Left lung (tissue), 14 donors: ENCODE measurements at places on chromosomes 4 and X. TPM values are rescaled to one million over a fixed set of nuclear protein-coding genes. Genes with fewer than 3 reads are reported as not detected.

CFAP299 gene
- polyA plus RNA-seq = 1.3 TPM

DNA sequence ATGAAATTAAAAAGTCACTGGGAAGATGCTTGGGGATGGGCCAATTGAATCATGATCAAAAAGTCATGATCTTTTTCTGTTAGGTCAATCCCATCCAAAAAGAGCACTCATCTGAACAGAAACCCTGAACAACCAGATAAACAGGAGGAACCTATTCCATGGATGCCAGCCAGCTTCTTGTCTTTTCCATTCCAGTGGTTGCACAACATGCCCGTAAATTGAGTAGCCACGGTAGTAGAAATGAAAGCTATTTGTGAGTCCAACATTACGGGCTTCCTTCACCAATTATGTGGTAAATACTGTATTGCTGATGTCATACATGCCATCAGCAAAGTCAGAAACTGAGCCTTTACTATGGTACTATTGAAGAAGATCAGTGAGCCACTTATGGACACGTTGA, 982.4 kb upstream of the HS3ST1 start:
- DNase-seq = no peak

DNA sequence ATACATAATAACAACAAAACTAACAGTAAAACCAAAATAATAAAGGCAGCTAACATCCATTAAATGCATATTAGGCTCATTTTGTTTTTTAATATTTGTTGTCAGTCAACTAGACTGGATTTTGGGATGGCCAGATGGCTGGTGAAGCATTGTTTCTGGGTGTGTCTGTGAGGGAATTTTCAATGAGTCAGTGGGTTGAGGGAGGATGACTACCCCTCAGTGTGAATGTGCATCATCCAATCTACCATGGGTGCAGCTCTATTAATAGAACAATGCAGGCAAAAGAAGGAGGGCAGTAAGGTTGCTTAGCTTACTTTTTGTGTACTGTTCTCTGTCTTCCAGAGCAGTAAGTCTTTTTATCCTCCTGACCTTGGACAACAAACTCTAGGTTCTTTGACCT, 484.2 kb upstream of the HS3ST1 start:
- no peak for DNase-seq

LRAT gene
- polyA plus RNA-seq = 0.17 TPM

GRCh38 chrX:46831765-46832327, 5.0 kb upstream of the RP2 start:
- DNase-seq = no peak

- DNase-seq = no peak
Observed at GRCh38 chrX:122565952-122566351, 618.1 kb upstream of the GRIA3 start.

DNA sequence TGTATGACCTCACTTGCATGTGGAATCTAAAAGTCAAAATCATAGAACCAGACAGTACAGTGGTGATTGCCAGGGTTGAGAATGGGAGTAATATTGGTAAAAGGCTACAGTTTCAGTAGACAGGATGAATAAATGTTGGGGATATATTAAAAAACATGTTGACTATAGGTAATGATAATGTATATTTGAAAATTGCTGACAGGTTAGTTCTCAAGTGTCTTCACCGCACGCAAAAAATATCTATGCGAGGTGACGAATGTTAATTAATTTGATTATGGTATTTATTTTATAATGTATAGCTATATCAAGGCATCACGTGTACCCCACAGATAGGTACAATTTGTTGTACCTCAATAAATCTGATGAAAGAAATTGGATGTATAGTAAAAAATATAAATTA, 909.6 kb upstream of the NDST4 start:
- DNase-seq = no peak

GRCh38 chr4:76563454-76564122, 128.6 kb downstream of the SHROOM3 start:
- DNase-seq = no peak

DNA sequence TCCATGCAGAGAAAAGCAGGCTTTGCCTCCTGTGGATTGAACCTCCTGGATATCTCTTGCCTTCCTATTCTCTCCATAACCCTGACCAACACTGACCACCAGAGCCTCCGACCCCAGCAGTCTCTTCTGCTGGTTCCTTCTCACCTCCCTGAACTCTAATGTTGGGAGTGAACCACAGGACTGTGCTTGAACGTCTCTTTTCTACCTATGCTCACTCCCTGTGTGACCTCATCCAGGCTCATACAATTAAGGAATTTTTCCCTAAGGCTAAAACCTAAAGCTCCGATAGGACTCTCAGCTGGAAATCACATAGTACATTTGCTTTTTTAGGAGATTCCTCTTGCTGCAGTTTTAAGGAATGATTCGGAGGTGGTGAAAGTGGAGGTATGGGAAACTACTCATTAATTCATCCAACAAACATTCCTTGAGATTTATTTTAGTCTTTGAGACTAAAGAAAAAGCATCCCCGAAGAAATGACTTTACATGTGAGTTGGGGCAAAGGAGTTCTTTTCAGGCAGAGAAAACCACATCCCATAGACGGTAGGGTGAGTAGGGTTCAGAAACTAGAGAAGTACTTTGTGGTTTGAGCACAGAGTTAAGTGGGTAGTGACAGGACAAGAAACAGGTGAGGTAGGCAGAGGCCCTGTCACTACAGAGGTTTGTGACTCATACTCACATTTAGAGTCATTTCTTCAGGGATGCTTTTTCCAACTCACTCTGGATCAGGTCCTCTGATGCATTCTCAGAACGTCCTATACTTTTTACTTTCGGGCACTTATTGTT, 30.8 kb downstream of the NDNF start:
- DNase-seq = no peak

DNA sequence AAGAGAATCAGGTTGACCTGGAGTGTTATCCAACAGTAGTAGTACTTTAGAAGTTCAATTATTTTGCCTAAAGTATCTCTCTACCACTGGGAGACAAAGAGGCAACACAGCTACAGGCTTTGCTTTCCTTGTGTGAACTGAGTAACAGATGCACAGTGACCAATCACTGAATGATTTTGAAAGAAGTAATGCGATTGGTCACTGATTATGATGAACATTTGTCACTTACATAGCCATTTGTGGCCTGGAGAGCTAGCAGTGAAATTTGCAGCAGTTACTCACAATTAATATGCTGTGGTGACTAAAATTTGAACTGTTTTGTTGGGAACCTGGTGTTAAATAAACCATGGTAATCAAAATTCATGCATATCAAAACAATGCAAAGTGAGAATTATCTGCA, 508.7 kb upstream of the DIPK2B start:
- DNase-seq = no peak
